ENCODE measurements at places on chromosomes 6 and 20.

- DNase-seq: no peak
Measured at GRCh38 chr6:137928286-137928685, 61.2 kb downstream of the TNFAIP3 start.

DNA sequence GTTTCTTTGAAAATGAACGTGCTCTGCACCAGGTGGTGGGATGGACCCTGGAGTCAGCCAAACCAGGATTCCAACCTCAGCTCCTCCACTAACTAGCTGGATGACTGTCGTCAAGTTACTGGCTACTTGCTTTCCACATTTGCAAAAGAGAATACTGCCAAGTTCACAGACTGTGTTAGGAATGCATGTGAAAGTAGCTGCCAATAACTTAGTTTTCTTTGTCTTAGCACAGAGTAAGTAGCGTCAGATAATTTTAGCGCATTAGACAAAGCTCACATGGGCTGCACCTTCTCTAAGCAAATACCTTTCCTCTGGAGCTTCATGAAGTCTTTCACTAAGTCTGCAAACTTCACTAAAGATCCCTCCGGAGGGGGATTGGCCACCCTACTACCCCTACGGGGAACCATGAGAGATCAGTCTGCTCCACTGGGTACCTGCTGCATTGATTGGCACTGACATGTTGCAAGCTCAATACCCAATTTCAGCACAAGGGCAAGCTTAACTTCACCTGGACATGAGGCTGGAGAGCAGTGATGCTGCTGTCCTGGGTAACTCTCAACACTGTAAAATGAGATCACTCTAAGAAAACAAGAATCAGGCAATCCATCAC is 113.9 kb downstream of the MBOAT1 start:
- no peak for DNase-seq

GRCh38 chr6:90296341-90297114 is at the start of gene BACH2:
TSS of gene BACH2 (minus strand) at chr6:90296843. CDS start at chr6:90008844, 287,999 bp downstream.
- peak; percentile 90 for DNase-seq

- no peak for DNase-seq
Measured at GRCh38 chr6:90916968-90917367, 330.1 kb upstream of the MAP3K7 start.

GRCh38 chr6:138293428-138294395 is 75.4 kb upstream of the PBOV1 start:
- no peak for DNase-seq

- peak; percentile 95 for DNase-seq
Measured at GRCh38 chr6:84764332-84765049, at the start of gene TBX18. TSS of gene TBX18 (minus strand) at chr6:84764598. CDS start at chr6:84764181, 417 bp downstream.

GRCh38 chr6:24910331-24910960 is 25.3 kb downstream of the RIPOR2 start:
- DNase-seq: peak; percentile 17

GRCh38 chr6:257031-257725 is 35.1 kb upstream of the DUSP22 start:
- DNase-seq: no peak

GRCh38 chr6:169720207-169720855 is 4.0 kb downstream of the PHF10 start:
- DNase-seq: no peak

- DNase-seq: no peak
Measured at GRCh38 chr6:158863646-158864045, 44.5 kb upstream of the EZR start.

- peak; percentile 65 for DNase-seq
Measured at GRCh38 chr20:62804627-62805154, at the start of gene OGFR. TSS of gene OGFR (plus strand) at chr20:62804835. CDS start at chr20:62804860, 25 bp downstream.

- no peak for DNase-seq
Measured at GRCh38 chr6:17530321-17530835, 69.7 kb upstream of the FAM8A1 start.

- no peak for DNase-seq
Measured at GRCh38 chr6:142802124-142802523, 142.9 kb downstream of the HIVEP2 start.

- DNase-seq: no peak
Measured at GRCh38 chr6:123616016-123616415, 20.7 kb downstream of the TRDN start.

DNA sequence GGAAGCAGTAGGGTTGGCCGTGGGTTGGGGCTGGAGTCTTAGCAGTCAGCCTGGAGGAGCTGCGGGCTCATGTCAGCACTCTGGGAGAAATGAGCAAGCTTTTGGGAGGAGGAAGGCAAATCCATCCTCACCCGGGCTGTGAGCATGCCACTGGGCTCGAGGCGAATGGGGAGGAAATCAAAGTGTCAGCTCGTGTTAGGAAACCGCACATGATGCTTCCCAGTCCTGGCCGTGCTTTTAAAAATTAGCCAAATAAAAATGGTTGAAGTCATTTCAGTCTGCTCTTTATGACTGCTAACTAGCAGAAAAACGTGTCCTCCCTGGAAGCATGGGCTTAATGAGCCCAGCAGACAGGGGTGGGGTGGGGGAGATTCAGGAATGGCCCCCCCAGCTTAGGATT is 98.1 kb downstream of the NFATC2 start:
- DNase-seq: no peak

- DNase-seq: no peak
Measured at GRCh38 chr6:72715119-72715518, 93.3 kb downstream of the KCNQ5 start.

- DNase-seq: no peak
Measured at GRCh38 chr20:46631212-46631869, 19.9 kb downstream of the SLC13A3 start.

- DNase-seq: no peak
Measured at GRCh38 chr6:89615882-89616281, 22.7 kb downstream of the LYRM2 start.

GRCh38 chr20:1196634-1197033 is 6.6 kb upstream of the C20orf202 start:
- no peak for DNase-seq

DNA sequence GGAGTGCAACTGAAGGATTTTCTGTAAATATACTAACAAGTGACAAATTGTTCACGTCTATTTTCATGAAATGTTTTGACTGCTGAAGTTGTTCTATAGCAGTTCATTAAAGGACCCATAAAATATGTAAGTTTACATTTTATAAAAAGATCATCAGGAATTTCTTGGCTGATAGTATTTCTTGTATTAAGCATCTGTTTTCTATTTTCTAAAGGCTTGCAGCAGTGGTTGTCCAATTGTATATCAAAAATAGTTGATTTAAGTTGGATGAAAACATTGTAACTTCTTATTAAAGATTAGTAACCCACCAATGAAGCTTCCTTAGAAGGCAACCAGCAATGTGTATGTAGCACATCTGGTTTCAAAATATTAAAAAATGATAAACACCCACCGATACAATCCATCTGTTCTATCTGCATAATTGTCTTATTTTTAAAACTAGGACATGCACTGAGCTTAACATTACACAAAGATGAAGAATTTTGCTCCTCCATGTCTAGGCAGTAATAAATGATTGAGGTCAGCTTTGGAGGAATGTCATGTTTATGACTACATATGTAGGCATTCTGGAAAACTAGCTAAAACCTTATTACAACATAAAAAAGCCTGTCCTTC is 301.3 kb upstream of the TCF21 start:
- DNase-seq: no peak

- no peak for DNase-seq
Measured at GRCh38 chr6:169804427-169804826, 53.0 kb downstream of the ERMARD start.

- no peak for DNase-seq
Measured at GRCh38 chr6:35634316-35634715, 54.4 kb downstream of the FKBP5 start.

DNA sequence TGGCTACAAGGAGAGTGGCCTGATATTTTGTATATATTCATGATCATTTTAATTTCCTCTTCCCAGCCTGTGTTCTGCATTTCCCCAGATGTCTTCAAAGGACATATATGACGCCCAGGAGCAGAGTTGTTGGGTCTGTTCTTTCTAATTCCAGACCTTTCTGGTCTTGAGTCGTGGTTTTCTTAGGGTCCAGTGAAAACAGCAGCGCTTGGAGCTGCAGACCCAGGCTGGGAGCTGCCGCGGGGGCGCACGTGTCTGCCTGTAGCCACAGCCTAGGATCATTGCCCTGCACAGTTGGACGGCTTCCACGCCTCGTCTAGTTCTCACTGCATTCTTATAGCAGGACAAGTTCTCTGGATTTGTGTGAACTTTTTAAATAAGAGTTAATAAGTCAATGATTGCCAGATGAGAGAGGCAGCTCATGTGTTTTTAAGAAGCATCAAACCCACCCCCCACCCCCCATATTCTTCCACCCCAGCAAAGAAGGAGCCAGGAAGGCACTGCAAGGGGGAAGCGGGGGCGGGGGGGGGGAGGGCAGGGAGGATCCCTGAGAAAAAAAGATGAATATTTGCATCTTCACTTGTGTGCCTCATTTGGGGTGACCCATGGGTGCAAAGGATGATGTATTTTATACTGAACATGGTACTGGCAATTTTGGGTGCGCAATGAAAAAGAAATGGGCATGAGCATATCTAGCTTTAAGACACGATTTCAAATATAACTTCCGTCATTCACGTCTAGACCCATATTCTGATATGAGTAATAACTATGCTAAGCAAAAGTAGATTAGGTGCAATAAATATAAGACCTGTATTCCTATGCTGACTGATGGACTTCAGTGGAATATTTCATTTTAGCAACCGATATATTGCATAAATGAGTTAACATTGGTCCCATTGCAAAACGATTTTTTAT is 160.0 kb downstream of the TBXT start:
- peak; percentile 38 for DNase-seq

DNA sequence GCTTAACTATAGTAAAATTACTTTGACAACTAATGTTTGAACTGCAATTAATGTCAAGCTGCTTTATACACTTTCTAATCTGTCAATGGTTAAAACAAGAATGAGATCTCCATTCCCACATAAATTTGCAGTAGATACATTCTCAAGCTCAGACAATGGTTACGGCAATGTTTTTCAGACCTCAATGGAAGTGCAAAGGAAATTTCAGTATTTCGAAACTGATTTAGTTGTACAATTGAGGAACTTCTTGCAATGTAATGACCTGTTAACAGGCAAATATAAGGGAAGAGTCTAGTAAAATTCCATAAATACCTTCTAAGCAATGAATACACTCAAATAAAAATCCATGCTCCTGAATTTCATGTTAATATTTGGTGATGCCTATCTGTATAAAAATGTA is 94.7 kb downstream of the ADTRP start:
- no peak for DNase-seq

- no peak for DNase-seq
Measured at GRCh38 chr6:56916849-56917551, 37.9 kb upstream of the BEND6 start.
